ENCODE measurements at places on chromosomes 11 and 22.

GRCh38 chr22:23844739-23845202 lies 6.0 kb upstream of the DERL3 start:
- DNase-seq = no peak

DNA sequence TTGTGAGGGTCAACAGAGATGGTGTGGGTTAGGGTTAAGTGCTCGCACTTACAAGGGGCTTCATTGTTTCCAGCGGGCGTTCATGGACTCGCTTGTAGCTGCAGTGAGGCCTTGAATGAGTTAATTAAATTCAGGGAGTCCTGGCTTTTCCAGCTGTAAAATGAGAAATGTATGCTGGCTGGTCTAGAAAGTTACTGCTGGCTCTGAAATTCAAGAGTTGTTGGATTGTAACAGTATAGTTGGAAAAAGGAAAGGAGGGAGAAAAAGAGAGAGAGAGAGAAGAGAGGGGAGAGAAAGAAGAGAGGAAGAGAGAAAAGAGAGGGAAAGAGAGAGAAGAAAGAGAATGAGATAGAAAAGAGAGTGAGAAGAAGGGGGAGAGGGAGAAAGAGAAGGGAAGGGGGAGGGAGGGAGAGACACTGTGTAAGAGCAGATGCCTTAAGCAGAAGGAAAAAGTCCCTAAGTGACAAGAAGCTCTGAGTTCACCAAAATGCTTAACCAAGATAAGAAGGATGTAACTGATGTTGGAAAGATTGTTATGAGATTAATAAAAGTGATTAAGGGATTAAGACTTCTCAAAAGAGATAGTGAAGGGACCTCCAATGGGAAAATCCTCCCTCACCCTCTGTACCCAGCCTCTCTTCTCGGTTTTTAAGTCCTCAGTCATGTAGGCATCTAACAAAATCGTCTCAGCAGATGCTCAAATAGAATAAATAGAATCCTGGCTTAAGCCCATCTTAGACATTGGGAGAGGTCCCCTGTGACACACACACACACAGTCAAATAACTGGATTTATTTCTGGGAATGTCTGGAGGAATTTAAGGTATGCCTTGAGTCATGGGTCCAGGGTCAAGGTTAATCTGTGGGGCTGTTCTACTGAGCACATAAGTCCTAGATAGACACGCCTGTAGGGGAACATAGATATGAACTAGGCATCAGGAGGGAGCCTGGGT lies 477.9 kb downstream of the MIAT start:
- no peak for DNase-seq

GRCh38 chr22:48705159-48705916 lies 1122.3 kb downstream of the BRD1 start:
- no peak for DNase-seq

DNA sequence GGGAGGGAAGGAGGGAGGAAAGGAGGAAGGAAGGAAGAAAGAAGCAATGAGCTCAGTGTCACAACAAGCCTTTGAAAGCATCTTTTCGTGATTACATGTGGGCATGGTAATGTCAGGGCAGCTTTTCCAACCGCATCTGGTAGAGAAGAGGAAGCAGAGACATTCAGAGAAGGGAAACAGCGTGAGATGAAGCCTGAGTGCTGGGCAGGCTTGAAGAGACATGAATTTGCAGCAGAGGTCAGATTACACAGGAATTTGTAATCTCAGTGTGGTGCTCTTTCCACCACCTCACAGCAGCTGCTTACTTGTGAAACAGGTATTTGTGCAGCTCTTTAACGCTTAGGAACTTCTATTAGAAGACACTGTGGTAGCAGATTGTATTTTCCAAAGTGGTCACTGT lies 289.5 kb upstream of the C11orf87 start:
- DNase-seq = no peak

DNA sequence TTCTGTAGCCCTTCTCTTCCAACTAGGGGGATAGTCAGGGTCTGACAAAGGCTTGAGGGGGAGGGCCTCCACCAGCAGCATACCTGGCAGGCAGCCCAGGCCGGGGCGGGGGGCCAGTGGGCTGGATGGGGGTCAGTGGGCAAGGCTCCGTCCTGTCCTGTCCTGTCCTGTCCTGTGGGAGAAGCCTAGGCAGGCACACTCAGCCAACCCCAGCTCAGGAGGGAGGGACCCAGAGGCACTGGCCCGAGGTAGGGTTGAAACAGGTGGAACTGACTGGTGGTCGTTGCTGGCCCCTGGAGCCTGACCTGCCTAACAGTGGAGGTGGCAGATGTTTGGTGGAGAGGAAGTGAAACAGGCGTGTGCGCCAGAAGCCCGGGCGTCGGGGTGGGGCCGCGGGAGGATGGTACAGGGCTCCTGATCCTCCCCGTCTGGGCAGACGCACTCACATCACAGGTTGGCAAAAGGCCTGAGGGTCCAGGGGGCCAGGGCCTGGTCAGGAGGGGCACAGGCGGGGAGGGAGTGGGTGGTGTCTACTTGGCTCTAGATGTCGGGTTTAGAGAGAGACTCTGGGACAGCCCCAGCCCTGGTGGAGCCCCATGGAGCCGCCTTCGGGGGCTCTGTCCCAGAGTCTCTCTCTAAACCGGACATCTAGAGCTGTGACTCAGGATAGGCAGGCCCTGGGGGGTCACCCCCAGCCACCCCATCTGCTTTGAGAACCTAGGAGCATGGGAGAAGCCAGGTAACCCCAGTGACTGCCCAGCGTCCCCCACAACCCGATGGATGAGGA lies 32.5 kb upstream of the GRAMD4 start:
- no peak for DNase-seq

GRCh38 chr22:42719656-42720262 lies 911 bp downstream of the A4GALT start:
- DNase-seq = no peak

DNA sequence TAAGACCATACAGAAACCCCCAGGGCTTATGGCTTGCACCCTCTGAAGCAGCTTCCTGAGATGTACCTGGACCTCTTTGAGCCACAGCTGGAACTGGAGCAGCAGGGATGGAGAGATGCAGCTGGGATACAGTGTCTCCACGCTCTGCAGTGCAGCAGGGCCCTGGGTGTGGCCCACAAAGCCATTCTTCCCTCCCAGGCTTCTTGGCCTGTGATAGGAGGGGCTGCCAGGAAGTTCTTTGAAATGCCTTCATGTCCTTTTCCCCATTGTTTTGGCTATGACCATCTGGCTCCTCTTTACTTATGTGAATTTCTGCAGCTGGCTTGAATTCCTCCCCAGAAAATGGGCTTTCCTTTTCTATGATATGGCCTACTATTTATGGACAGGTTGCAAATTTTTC lies 37.1 kb upstream of the RAB38 start:
- no peak for DNase-seq

DNA sequence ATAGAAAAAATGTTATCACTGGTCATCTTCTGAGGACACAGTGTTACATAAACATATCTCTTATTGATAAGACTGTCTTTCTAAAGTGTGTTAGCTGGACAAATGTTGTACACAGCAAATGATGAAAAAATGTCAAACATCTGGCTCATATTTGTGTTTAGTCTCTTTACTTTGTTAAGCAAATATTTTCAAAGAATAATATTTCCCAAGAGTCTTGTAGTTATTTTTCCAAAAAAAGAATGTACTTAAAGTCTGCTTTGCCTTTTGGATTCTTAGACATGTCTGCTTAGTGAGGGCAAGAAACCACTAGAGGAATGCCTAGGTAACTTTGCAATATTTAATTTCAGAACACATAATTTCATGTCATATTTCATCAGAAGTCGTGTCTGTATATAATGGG lies 23.9 kb upstream of the CCDC179 start:
- DNase-seq = no peak

Data from GM12864 (cell line).